ENCODE measurements at places on chromosomes 16 and 17. TPM values are rescaled to one million over a fixed set of nuclear protein-coding genes. Genes with fewer than 3 reads are reported as not detected.

GRCh38 chr16:65070831-65071432, 50.9 kb downstream of the CDH11 start:
- peak; percentile 88 for ATAC-seq

- ATAC-seq = peak; percentile 76
These were observed 57.1 kb upstream of the WSB1 start for GRCh38 chr17:27236717-27237315.

- no peak for ATAC-seq
These were observed 30.7 kb upstream of the CDH5 start for GRCh38 chr16:66335704-66336329.

DNA sequence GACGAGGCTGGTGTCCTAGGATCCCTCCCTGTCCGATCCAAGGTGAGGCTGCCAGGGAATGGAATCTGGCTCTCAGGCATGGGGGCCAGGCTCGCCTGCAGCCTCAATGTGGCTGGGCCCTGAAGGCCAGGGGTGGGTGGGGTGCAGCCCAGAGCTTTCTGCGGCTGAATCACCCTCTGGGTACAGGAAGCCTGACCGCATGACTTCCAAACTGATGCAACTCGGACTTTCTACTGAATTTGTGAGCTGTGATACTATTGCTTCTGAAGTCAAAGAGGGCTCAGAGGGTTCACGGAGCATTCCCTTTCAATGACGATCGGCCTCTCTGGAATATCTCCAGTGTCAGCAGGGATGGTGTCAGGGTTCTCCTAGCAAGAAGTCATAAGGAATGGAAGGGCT, 123.7 kb downstream of the METRNL start:
- peak; percentile 89 for ATAC-seq

DNA sequence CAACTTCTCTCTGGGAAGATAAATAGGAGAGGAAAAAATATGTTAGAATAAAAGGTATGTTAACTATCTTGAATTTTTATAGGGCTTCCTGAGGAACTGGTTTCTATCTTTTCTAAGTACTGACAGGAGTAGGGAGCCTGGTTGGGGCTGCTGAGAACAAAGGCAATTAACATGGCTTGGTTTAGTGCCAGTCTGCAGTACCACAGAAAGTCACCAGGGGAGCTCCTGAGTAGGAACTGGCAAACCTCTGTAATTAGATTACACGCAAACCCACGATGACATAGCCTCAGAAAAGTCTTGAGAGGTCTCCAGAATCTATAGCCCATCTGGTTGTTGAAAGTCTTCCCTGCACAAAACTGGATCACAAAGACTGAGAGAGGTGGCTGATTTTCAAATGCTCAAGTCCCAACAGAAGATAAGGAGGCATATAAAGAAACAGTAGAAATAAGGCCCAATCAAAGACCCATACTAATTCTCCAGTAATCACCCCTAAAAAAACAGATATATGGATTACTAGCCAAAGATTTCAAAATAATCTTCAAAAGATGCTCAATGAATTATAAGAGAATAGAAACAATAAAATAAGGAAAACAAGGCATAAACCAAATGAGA, 11.7 kb upstream of the CNTNAP4 start:
- no peak for ATAC-seq

GRCh38 chr16:50902457-50902856, 160.6 kb downstream of the CYLD start:
- ATAC-seq = no peak

TERB1 gene
- 0.40 TPM for total RNA-seq
